Pancreas (tissue), 10 donors: ENCODE measurements at places on chromosomes 7 and 10. TPM values are rescaled to one million over a fixed set of nuclear protein-coding genes. Genes with fewer than 3 reads are reported as not detected.

GRCh38 chr7:22469371-22470143 is 30.4 kb downstream of the STEAP1B start:
- H3K4me1 ChIP-seq: no peaks in the 10 kb centered on the region
- H3K27me3 ChIP-seq: no peaks in the 10 kb centered on the region
- no peak overlapping the region for H3K4me3 ChIP-seq
- DNase-seq: no peak
- no peak overlapping the region for H3K27ac ChIP-seq
- no peaks in the 10 kb centered on the region for H3K36me3 ChIP-seq

DNA sequence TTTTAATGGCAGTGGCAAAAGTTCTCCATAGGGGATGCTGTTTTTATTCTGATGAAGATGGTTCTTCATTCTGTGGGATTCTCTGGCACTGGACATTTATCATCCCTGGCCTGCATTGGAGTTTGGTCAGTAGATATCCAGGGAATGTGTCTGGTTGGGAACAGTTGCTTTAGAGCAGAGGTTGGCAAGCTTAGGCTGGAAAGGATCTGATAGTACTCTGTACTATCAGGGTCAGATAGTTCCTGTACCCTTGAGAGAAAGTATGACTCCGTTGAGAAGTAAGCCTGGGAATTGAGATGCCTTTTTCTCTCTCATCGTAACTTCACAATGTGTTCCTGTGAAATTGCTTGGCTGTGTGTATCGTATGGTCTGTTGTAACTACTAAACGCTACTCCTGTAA is 244.1 kb downstream of the POLR1F start:
- no peaks in the 10 kb centered on the region for H3K27me3 ChIP-seq
- no peak overlapping the region for H3K4me3 ChIP-seq
- DNase-seq: no peak
- no peak overlapping the region for H3K27ac ChIP-seq
- H3K4me1 ChIP-seq: no peaks in the 10 kb centered on the region
- no peaks in the 10 kb centered on the region for H3K36me3 ChIP-seq

- no peak overlapping the region for H3K4me3 ChIP-seq
- H3K27me3 ChIP-seq: no peaks in the 10 kb centered on the region
- no peaks in the 10 kb centered on the region for H3K36me3 ChIP-seq
- no peak for DNase-seq
These were observed 168.3 kb downstream of the HERPUD2 start for GRCh38 chr7:35526645-35527044.

DNA sequence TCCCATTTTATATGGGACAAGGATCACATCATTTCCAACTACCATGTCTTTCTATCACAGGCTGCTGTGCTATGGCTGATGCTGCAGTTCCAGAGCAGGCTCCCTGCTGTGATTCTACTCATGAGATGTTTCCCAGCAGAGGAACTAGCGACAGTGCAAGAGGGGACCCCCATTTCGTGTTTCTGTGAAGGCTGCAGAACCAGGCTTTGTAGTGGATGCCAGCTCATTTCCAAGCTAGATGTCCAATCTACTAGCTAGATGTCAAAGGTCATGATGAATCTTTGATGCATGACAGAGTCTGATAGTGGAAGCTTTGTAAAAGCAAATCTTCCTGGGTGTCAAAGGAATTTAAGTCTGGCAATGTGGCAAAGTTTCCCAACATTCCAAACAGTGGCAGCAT is 21.2 kb upstream of the MYO3A start:
- no peaks in the 10 kb centered on the region for H3K27me3 ChIP-seq
- no peaks in the 10 kb centered on the region for H3K4me1 ChIP-seq
- H3K36me3 ChIP-seq: no peaks in the 10 kb centered on the region
- no peak overlapping the region for H3K4me3 ChIP-seq
- no peak for DNase-seq
- H3K27ac ChIP-seq: no peak overlapping the region

The SEMA3C gene
- total RNA-seq: 4.7 TPM

GRCh38 chr7:23530405-23530804 is 1.4 kb downstream of the TRA2A start:
- peak; percentile 13 for DNase-seq
- peak overlapping the region; percentile 100 for H3K27ac ChIP-seq
- no peaks in the 10 kb centered on the region for H3K27me3 ChIP-seq
- peak overlapping the region; percentile 94 for H3K4me3 ChIP-seq
- no peaks in the 10 kb centered on the region for H3K36me3 ChIP-seq
- peaks cover 46% of the 10 kb centered on the region for H3K4me1 ChIP-seq

DNA sequence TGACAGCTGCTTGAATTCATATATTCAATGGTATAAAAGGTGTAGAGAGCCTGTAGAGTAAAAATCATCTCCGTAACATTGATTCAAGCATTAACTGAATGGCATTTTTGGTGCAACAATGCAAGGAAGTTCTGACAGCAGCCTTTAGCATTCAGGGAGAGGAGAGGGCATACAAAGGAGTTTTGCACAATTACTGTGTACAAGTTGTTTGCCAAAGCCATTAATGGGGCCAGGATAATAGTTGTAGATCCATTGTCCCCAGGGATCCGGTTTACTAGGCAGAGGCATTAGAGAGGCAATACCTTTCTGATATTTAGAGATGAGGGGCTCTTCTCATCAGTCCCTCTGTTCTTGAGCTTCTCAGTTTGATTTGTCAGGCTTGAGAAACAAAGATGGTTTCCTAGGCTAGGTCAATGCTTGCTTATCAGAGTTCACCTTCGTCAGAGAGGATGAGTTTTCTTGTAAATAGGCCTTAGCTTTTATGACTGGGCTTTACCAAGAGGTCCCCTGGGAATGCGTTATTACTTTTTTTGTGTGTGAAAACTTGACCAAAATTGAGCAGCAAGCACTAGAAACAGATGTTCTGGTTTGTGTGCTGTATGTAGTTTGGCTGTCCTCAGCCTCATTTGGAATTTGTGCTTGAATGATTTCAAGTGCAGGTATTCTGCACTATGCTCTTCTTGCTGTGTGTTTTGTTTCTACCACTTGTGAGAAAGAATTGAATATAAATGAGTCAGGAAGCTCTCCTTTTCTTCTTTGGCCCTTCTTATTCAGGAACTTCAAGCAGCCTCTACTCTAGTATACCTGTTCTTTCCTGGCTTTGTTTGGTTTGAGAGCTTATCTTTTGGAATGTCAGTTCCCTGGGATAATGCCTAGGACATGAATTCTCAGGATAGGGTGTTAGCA is 32.0 kb downstream of the SND1 start:
- no peak overlapping the region for H3K27ac ChIP-seq
- peaks cover 13% of the 10 kb centered on the region for H3K4me1 ChIP-seq

- no peak overlapping the region for H3K27ac ChIP-seq
- H3K4me1 ChIP-seq: no peaks in the 10 kb centered on the region
- no peaks in the 10 kb centered on the region for H3K36me3 ChIP-seq
- DNase-seq: peak; percentile 15
- no peaks in the 10 kb centered on the region for H3K27me3 ChIP-seq
- H3K4me3 ChIP-seq: no peak overlapping the region
These were observed 537.9 kb upstream of the FOXK1 start for GRCh38 chr7:4144172-4144701.

The FAM237B gene
- not detected for total RNA-seq

DNA sequence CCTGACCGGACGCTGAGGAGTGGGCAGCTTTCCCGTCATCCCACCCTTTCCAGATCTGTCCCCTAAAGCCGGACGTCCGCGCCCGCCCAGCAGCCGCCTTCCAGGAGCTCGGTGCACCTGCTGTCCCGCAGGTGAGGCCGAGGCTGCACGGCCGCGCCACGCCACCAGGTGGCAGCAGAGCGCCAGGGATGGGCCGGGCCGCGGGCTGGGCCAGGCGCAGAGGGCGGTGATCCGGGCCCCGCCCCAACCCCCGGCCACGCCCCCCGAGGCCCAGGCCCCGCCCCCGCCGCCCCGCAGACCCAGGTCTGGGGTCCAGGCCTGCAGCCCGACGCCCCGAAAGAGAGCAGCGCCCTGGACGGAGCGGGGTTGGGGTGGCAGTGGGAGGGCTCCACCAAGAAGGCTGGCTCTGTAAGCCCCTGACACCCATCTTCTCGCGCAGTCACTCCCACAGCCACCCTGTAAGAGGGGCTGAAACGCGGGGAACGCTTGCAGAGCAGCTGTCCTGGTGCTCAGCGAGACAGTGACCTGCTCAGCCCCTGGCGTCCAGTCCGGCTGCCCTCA is 32.2 kb downstream of the FOXL3 start:
- no peaks in the 10 kb centered on the region for H3K27me3 ChIP-seq
- peaks cover 50% of the 10 kb centered on the region for H3K4me1 ChIP-seq
- DNase-seq: peak; percentile 95
- no peak overlapping the region for H3K4me3 ChIP-seq
- H3K27ac ChIP-seq: no peak overlapping the region

GRCh38 chr7:73432676-73433075 is 902 bp upstream of the FZD9 start:
- H3K27me3 ChIP-seq: no peaks in the 10 kb centered on the region
- no peaks in the 10 kb centered on the region for H3K36me3 ChIP-seq
- H3K27ac ChIP-seq: no peak overlapping the region
- no peaks in the 10 kb centered on the region for H3K4me1 ChIP-seq

GRCh38 chr7:101814991-101815825 is 2.2 kb upstream of the CUX1 start:
- H3K4me3 ChIP-seq: peak overlapping the region; percentile 85
- no peaks in the 10 kb centered on the region for H3K4me1 ChIP-seq
- no peaks in the 10 kb centered on the region for H3K36me3 ChIP-seq
- DNase-seq: peak; percentile 79
- H3K27ac ChIP-seq: peak overlapping the region; percentile 80

DNA sequence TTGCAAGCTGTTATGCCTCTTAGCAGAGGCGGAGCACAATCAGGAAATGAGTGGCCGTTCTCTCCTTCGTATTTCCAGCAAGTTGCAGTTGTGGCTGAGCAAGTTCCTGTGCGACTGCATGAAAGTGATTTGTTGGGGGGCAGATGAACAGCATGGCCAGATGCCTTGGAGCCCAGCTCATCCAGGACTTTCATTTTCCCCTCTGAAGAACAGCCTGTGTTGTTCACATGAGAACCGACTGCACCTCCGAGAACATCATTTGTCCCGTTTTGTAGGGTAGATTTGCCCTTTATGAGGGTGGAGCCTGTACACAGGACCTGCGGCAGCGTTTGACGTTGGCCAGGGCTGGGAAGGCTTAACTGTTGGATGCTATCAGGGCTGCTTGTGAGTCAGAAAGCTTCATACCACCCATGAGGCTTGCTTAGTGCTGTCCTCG is 4.4 kb downstream of the BAG3 start:
- DNase-seq: no peak
- H3K27me3 ChIP-seq: no peaks in the 10 kb centered on the region
- H3K36me3 ChIP-seq: no peaks in the 10 kb centered on the region
- no peak overlapping the region for H3K4me3 ChIP-seq
- peaks cover 12% of the 10 kb centered on the region for H3K4me1 ChIP-seq

The SEMA3A gene
- 0.79 TPM for total RNA-seq

- H3K36me3 ChIP-seq: no peaks in the 10 kb centered on the region
- H3K4me1 ChIP-seq: no peaks in the 10 kb centered on the region
- no peak overlapping the region for H3K4me3 ChIP-seq
These were observed 109.4 kb downstream of the PPP1R17 start for GRCh38 chr7:31796375-31796774.

The KCNMA1 gene
- total RNA-seq: 16.1 TPM

- H3K4me3 ChIP-seq: no peak overlapping the region
- H3K36me3 ChIP-seq: no peaks in the 10 kb centered on the region
- H3K4me1 ChIP-seq: peaks cover 11% of the 10 kb centered on the region
- no peak for DNase-seq
- no peaks in the 10 kb centered on the region for H3K27me3 ChIP-seq
These were observed 119.2 kb downstream of the LRRC4 start for GRCh38 chr7:127911968-127912511.

The ITIH2 gene
- total RNA-seq: not detected

GRCh38 chr10:123582084-123582989 is 83.8 kb upstream of the GPR26 start:
- H3K4me3 ChIP-seq: no peak overlapping the region
- no peaks in the 10 kb centered on the region for H3K27me3 ChIP-seq
- peaks cover 5% of the 10 kb centered on the region for H3K4me1 ChIP-seq
- no peak overlapping the region for H3K27ac ChIP-seq
- DNase-seq: peak; percentile 76
- H3K36me3 ChIP-seq: no peaks in the 10 kb centered on the region

DNA sequence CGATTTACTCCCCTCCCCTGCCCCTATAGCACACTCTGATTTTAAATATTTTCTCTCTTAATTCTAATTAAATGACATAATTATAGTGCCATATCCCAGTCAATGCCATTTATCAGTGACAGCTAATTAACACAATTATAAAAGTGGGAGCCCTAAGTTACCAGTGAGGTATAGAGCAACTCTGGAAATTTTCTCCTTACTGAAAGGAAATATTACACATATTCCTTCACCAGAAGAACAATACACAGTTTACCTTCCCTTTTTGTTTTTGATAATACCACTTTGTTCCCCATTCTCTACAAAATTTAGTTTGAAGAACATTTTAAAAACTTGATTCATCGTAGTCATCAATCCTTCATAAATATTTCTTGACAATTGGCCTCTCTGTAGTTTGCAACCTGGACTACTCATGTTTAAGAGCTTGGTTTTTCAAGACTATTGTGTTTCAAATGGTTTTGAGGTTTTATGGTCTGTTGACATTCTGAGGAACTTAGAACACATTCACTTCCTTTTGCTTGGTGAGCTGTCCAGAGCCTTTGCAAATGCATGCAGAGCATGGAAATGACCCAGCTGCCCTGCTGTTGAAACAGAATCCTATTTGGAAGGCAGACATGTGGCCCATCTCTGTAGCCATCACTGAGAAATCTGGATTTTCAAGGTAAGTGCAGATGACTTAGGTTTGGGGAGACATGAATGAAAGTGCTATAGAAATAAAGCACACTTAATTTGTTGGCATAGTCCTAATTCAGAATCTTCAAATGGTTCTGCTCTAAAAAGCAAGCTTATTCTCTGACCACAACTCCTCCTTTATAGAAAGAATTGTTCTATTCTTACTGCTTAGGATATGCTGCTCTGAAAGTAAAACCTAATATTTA is at the start of gene GPR141:
TSS of gene GPR141 (plus strand) at position 521 of the 875 bp plus-strand sequence. CDS start 56,628 bp downstream, outside the sequence.
- no peaks in the 10 kb centered on the region for H3K27me3 ChIP-seq
- no peak for DNase-seq
- no peaks in the 10 kb centered on the region for H3K36me3 ChIP-seq
- no peaks in the 10 kb centered on the region for H3K4me1 ChIP-seq
- H3K27ac ChIP-seq: no peak within 1 kb of the TSS
- no peak within 1 kb of the TSS for H3K4me3 ChIP-seq

GRCh38 chr7:120272261-120272660 is 714 bp upstream of the KCND2 start:
- H3K27me3 ChIP-seq: no peaks in the 10 kb centered on the region
- no peaks in the 10 kb centered on the region for H3K4me1 ChIP-seq
- DNase-seq: no peak
- no peak overlapping the region for H3K27ac ChIP-seq
- no peaks in the 10 kb centered on the region for H3K36me3 ChIP-seq

DNA sequence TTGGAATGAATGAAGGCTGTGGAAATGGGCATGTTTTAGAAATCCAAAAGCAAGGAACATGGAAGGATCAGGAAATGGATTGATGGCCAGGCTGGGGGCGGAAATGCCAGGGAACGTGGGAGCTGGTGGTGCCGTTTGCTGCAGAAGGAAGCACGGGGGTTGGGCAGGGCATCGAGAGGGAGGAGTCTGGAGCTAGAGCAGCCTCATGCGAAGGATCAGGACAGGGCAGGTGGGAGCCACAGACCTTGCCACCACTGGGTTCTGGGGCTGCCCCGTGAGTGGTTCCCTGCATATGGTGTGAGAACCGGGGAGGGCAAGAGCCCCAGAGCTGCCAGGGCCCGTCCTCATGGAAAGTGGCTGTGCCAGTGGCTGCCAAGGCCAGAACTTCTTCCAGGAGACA is 193.8 kb upstream of the ZNF32 start:
- H3K27me3 ChIP-seq: no peaks in the 10 kb centered on the region
- no peak overlapping the region for H3K4me3 ChIP-seq
- no peak for DNase-seq
- H3K27ac ChIP-seq: no peak overlapping the region

The SSC4D gene
- total RNA-seq: 2.1 TPM
